Activated naive CD4-positive, alpha-beta T cell treated with anti-CD3 and anti-CD28 coated beads for 36 hours (primary cell): ENCODE measurements at places on chromosomes 2 and 18.

GRCh38 chr2:150545916-150546315 is 58.4 kb upstream of the RND3 start:
- DNase-seq: no peak

DNA sequence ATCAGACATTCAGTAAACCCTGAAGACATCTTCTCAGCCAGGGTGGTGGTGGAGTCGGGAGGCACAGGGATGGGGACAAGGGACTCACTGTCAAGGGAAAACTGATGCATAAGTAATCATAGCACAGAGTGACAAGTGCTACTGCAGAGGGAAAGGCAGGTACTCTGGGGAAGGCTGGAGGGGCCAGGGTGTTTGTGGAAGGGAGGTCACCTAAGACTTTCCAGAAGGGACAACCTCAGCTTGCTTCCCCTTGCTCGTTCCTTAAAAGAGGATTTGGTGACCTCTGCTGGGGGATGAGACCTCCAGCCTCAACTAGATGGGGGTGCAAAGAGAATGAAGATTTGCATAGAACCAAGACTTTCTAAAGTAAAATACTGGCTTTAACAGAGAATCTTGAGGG is 99.5 kb downstream of the SLC4A3 start:
- DNase-seq: no peak

GRCh38 chr18:25250474-25250851 is 101.5 kb downstream of the ZNF521 start:
- DNase-seq: no peak

DNA sequence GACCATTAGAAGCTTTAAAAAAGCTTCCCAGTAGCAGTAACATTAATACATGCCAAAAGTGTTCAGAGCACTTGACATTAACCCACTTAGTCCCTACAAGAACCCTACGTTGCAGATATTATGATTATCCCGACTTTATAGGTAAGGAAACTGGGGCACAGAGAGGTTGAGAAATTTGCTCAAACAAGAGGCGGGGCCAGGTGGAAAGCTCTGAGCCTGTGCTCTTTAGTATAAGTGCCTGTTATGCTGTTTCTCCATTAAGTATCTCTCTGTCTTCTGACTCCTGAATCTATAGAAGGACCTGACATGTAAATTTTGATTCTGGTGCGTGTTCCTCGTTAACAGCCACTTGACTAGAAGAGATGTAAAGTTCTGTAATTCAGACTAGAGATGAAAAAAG is 139.8 kb downstream of the RBMS1 start:
- no peak for DNase-seq

GRCh38 chr2:162926907-162927306 is 88.3 kb upstream of the KCNH7 start:
- no peak for DNase-seq

- no peak for DNase-seq
Observed at GRCh38 chr2:208269091-208269490, 3.0 kb downstream of the PIKFYVE start.

GRCh38 chr2:29731948-29732347 is 189.4 kb downstream of the ALK start:
- no peak for DNase-seq

DNA sequence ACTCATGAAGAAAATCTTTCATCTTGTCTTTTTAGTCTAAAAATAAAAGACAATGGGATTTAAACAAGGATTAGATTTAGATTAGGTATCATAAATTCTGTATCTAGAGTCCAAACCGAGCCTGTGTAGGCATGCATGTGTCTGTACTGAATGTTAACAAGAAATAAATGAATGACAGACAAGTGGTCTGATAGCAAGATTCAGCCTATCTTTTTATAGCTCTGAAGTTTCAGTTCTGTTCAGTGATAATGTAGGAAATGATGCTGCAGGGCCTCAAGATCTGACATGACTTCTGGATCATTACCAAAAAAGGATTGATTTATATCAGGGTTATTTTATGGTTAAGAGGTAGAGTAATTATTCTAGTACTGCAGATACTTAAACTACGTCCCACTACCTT is 137.0 kb upstream of the ATP5MC3 start:
- DNase-seq: no peak

GRCh38 chr18:14097761-14098160 is 34.5 kb downstream of the ZNF519 start:
- no peak for DNase-seq

GRCh38 chr18:14930076-14930475 is 182.1 kb downstream of the ANKRD30B start:
- DNase-seq: no peak

DNA sequence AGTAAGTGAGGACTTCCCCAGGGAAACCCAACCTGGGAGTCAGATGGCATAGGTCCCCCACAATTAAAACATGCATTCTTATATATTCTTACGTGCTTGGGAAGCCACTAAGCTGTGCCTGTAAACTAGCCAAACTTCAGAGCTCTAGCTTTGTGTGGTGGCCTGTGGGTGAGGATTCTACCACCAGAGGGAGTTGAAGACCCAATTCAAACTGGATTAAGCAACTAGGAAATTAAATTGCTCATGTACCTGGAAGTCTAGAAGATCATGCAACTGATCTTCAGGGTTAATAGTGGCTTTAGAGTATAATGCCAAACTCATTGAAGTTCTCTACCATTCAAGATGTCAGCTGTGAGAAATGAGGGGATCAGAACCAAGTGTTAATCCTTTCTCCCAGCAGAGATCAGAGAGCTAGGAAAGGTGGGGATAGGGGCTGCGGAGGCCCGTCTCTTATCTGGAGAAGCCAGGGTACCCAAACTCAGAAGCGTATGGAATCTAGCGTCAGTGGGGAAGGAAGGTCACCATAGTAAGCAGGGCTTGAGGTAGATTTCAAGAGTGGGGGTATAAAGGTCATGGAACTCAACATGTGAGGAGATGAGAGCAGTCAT is 53.2 kb upstream of the CCDC85A start:
- no peak for DNase-seq

- DNase-seq: no peak
Observed at GRCh38 chr18:78871618-78872017, 108.0 kb upstream of the SALL3 start.

DNA sequence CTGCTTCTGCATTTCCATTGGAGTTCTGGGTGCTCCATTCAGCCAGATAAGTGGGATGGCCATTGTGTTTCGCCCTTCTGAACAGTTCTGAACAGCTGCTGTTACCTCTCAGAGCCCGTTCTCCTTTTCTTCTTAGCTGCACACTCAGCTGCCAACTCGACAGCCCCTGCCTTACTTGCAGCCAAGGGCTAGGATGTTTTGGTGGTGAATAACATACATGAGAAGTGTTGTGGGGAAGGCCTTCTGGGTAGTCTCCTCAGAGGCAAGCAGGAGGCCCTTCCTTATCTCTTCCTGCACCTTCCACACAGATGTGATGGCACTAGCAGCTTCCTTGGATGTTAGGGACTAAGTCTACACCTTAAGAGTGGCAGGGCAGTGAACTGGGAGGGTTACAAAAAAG is 138.4 kb upstream of the NOSTRIN start:
- DNase-seq: no peak

DNA sequence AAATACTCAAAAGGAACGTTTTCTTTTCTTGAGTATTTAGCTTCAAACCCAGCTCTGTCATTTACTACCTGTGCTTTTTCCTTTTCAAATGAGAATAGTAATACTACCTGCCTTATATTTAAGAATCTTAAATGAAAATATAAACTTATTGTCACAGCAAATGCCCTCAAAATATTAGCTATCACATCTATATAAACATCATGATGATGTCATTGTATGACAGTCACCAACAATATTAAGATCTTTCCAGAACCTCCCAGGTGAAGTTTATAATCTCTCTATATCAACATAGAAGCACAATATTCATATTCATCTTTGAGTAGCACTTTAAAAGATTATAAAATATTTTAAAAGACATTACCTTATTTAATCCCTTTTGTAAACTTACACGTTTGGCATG is 92.2 kb downstream of the DOK6 start:
- DNase-seq: no peak

DNA sequence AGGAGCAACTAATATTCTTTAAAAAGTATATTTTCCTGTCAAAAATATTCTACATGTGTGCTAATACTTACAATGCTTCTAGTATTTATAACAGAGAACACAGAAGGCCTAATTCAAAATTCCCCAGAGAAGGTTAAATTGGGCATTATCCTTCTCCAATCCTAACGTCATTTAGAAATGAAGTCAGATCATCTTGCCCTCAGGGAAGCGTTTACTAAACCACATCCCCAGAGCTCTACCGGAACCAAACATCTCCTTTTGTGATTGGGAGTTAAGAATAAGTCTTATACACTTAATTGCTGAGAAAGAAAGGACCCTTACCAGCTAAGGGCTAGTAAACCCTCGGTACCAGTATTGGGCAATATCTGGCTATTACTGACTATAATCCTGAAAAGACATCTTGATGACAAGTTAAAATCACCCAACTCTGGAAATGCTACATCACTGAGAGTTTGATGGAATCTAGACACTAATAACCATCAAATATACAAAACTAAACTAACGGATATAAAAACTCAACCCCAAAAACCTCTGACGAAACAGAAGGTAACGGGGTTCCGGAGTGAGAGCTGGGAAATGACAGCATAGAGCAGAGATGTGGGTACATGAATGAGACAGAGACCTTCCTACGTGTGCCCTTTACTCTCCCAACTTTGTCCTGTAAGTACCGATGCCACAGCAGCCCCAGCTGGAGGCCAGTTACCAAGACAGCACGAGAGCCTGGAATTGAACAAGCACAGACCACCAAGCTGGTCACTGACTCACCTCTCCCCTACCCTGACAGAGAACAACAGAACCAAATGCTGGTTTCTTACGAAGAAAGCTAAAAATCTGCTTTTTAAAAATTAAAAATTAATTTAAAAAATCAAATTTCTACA is 35.0 kb downstream of the WDSUB1 start:
- DNase-seq: no peak

- DNase-seq: no peak
Observed at GRCh38 chr2:46304635-46305034, 7.4 kb downstream of the EPAS1 start.

DNA sequence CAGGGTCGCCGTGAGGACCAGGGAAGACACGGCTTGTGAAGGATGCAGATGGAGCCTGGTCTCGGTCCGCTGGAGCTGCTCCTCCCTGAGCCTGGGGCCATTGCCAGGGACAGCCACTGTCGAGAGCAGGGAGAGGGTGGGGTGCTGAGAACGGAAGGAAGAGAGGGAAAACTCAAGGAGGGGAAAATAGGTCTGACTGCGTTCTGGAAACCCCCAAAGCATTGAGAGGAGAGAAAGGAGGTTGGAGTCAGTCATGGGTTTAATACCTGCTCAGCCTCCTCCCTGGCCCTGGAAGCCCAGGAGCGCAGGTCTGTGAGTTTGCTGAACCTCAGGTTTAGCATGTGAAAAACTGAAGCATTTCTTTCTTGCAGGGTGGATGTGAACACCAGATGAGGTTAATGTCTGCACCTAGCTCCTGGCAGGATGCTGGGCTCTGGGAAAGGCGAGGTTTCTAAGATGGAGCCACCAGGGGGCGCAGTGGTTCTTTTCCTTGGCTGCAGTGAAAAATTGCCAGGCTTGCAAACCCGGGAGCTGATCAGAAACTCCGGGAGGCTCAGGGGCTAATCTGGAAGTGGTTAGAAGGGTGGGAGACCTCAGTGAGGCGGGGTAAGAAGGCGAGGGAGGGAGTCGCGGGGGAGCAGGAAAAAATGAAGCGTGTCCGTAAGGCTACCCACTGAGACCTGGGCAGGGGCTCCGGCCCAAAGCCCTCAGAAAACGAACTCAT is 33.6 kb upstream of the RNF149 start:
- DNase-seq: peak; percentile 84

- DNase-seq: peak; percentile 86
Observed at GRCh38 chr2:112884869-112885505, 26.0 kb upstream of the IL37 start.

DNA sequence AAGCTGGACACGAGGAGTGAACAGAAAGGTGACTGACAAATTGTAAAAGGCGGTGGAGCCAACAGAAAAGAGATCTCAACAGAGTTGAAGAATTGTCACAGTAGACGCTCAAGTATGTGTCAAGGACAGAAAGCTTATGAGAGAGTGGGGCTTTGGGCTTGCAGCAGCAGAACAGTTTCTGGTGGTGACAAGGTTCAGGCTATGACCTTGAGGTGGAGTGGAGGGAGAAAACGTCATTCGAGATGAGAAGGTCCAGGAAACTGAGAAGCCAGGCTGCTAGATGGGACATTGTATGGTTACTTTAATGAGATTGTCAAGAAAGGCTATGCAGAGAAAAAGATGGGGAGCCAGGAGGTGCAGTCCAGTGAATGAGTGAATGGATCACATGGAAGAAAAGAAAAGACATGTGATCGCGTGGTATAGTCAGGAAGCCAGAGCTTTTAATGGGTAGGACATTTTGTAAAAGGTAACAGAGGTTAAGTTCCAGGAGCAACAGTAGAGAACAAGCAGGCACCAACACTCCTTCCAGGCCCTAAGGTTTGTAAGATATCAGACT is 91.1 kb upstream of the EPC2 start:
- no peak for DNase-seq

GRCh38 chr2:240638512-240639160 is 13.4 kb downstream of the GPR35 start:
- no peak for DNase-seq

DNA sequence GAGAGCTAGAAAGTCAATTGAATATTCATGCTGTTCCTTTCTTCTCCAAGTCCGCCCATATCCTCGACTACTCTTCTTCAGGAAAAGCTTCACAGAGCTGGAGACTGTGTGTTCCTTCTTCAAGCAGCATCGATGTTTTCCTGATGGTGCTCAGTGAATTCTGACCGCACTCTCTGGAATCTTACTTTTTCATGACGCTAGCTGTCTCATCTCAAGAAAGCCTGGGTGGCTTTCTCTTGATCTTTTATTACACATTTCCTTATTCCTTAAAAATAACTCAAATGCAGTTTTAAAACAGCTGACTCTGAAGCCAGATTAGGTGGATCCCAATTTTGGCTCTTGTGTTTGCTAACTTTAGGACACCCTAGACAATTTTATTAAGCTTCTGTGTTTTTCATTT is 1245.1 kb upstream of the LRRTM1 start:
- DNase-seq: no peak

GRCh38 chr2:157761520-157761919 is 114.6 kb downstream of the ACVR1 start:
- no peak for DNase-seq

- no peak for DNase-seq
Observed at GRCh38 chr2:207787017-207787416, 17.3 kb upstream of the FZD5 start.

- DNase-seq: no peak
Observed at GRCh38 chr2:24816404-24816803, 23.2 kb downstream of the CENPO start.

GRCh38 chr2:166436189-166436588 is 57.9 kb downstream of the SCN7A start:
- DNase-seq: no peak

DNA sequence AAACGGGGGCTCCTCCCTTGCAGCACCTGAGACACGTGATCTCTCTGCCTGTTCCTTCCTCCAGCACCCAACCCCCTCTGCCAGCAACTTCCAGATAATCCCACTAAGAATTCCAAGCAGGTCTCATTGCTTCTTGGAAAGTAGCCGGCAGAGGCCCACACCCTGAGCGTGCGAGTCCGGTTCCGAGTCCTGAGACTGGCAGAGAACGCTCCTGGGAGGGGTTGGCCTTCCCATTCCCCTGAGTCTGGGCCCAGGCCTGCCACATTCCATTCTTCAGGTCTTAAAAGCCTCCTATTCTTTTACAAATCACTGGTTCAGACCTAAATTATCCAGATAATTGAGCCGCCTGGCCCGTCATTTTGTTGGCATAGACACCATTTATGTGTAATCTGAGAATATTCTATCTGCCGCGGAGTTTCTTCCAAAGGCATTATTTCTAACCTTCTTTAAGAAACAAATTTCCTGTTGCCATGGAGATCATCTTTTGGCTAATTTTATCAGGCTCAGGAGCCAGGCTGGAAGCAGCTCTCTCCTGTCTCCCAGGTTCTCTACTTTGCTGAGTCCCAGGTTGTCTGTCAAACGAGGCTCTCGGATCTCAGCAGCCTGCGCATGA is 165.4 kb downstream of the MYCN start:
- no peak for DNase-seq
